ENCODE measurements at places on chromosomes 2 and 18.
A peak's percentile ranks its signal among the peaks of the same experiment; 100 is the strongest.

DNA sequence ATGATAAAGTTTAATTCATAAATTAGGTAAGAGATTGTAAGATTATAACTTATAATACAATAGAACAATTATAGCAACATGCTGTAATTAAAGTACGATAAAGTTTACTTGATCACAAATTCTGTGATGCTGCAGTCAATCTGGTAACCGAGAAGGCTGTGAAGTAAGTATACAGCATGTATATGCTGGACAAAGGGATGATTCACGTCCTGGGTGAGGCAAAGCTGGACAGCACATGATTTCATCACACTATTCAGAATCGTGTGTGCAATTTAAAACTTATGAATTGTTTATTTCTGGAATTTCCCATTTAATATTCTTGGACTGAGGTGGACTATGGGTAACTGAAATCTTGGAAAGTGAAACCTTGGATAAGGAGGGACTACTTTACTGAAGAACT is 522.2 kb upstream of the CNTNAP5 start:
- H3K4me1 ChIP-seq: no peaks in the 10 kb centered on the region
- no peaks in the 10 kb centered on the region for H3K27me3 ChIP-seq
- no peak overlapping the region for H3K4me3 ChIP-seq
- no peak overlapping the region for H3K27ac ChIP-seq
- no peak for DNase-seq

- H3K27me3 ChIP-seq: no peaks in the 10 kb centered on the region
- no peaks in the 10 kb centered on the region for H3K4me1 ChIP-seq
- no peaks in the 10 kb centered on the region for H3K36me3 ChIP-seq
- DNase-seq: no peak
- H3K27ac ChIP-seq: no peak overlapping the region
Observed at GRCh38 chr2:196739031-196739430, 60.5 kb downstream of the GTF3C3 start.

DNA sequence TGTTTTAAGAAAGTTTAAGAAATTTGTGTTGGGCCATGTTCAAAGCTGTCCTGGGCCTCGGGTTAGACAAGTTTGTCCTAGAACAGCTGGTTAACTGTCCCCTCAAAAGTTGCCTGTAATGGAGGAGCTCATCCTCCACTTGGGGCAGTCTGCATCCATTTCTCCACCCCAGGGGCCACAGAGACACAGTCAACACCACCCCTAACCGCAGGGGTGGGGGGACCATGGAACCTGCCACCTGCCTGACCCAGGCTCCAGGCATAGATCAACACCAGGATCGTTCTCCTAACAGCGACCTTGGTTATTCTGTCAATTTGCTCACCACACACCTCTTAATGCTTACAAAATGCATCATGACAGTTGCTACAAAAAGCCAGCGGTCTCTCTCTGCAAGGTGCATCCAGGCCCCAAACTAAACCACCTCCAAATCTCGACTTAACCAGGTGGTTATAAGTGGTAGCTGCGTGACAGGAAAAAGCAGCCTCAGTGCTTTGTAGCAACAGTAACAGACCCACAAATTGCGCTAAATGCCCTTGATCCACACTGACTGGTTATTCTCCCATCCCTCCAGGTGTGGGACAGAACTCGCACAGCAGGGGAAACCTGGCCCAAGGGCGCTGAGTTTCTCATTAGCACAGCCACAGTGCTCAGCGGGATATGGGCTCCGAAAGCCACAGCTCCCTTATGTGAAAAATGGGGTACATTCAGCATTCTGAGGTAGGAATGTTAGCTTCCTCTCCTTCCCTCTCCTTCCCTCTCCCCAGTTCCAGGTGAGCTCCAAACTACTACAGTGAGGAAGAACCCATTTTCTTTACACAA is 48.0 kb downstream of the HDLBP start:
- no peak for DNase-seq
- H3K36me3 ChIP-seq: peaks cover 60% of the 10 kb centered on the region

DNA sequence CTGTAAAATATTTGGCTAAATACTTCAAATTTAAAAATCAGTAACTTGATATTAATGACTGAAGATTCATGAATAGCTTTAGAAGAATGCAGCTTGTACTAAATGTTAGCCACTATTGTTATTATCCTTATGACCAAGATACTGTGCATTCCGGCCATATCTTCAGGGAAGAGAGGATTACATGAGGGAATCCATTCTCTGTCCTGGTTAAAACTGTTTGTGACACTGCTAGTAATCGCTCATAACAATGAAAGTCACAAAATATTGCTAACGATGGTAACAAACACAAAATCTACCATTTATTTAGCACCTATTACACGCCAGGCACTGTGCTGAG is 217.7 kb downstream of the PRKCE start:
- H3K4me1 ChIP-seq: peaks cover 19% of the 10 kb centered on the region
- peak; percentile 63 for DNase-seq
- no peak overlapping the region for H3K4me3 ChIP-seq
- H3K27ac ChIP-seq: peak overlapping the region; percentile 37
- no peaks in the 10 kb centered on the region for H3K27me3 ChIP-seq

DNA sequence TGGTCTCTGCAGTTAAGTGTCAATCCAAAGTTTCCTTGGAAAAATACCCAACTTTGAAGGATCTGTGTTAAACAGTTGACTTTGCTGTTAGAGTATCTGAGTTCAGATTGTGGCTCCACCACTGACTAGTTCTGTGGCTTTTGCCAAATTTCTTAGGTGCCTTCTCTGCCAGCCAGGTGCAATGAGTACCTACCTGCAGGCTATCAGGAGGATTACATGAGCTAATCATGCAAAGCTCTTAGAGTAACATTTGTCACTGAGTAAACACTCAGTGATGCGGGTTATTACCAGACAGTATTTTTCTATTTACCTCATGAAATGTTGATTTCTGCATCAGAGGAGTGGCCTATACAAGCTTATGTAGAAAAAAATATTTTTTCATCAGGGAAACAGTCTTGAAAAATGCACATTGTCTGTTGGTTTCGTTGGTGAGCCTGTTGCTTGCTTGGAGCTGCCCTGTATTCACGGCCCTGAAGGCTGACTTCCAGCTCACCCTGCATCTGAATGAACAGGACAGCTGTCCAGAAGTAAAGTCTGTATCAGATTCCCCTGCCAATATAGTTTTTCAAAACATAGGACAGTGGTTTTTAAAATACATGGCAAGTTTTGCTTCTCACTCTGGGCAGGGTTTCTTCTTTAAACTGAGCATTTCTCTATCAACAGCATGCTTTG is 235.1 kb downstream of the CDCA7 start:
- no peak overlapping the region for H3K27ac ChIP-seq
- no peaks in the 10 kb centered on the region for H3K27me3 ChIP-seq
- no peaks in the 10 kb centered on the region for H3K36me3 ChIP-seq
- no peak for DNase-seq

- DNase-seq: peak; percentile 26
- no peak overlapping the region for H3K4me3 ChIP-seq
- 0 out of 2 replicates have a peak, but pooled peaks cover 4% of the 10 kb centered on the region for H3K27me3 ChIP-seq
- no peak overlapping the region for H3K27ac ChIP-seq
- H3K36me3 ChIP-seq: no peaks in the 10 kb centered on the region
Observed at GRCh38 chr18:47184419-47185050, 8.4 kb upstream of the IER3IP1 start.

GRCh38 chr2:58951722-58952121 is 710.6 kb upstream of the FANCL start:
- no peaks in the 10 kb centered on the region for H3K36me3 ChIP-seq
- DNase-seq: no peak
- no peak overlapping the region for H3K27ac ChIP-seq
- H3K27me3 ChIP-seq: no peaks in the 10 kb centered on the region
- H3K4me1 ChIP-seq: no peaks in the 10 kb centered on the region

DNA sequence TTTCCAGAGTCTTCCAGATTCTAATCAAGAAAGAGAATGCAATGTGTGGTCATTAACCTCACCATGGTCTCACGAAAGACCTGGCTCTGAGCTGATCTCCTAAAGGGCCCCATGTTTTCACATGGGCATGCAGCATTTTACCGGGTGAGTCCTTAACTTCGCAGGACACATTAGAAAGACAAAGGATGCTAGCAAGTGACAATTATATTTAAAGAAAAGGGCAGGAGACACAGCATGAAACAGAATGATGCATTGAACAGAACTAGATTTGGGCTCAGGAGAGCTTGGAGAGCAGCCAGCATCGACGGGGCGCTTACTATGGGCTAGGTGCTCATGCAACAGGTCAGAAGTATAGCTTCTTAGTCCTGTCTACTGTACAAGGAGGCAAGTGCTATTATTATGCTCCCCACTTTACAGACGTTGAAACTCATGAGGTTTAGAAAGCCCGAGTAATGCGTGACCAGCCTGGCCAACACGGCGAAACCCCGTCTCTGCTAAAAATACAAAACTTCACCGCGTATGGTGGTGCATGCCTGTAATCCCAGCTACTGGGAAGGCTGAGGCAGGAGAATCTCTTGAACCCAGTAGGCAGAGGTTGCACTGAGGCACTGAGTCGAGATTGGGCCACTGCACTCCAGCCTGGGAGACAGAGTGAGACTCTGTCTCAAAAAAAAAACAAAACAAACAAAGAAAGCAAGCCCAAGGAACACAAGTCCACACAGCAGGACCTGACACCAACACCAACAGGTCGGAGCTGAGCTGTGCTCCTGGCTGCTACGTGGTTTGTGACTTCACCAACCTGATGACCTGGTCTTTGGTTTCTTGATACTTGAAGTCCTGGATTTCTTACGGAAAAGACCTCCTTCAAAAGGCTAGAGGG is 16.1 kb downstream of the MBP start:
- no peak overlapping the region for H3K27ac ChIP-seq
- no peaks in the 10 kb centered on the region for H3K36me3 ChIP-seq
- DNase-seq: no peak
- no peaks in the 10 kb centered on the region for H3K27me3 ChIP-seq

DNA sequence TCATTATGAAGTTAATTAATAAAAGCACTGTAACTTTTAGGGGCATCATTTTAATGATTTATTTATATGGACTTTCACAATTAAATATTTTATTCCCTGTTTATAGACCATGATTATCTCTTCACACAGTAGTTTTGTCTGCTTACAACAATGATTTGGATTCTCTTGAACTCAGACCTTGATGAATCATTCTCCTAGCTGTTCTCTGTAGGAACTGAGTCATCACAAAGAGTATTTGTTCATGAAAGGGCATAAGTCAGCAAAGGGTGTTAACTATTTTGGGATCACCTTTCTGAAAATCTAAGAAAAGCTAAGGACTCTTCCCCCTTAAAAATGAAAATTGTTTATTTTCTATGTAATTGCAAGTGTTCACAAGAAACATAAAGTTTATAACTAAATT is 461.1 kb upstream of the UBE2E3 start:
- no peak overlapping the region for H3K4me3 ChIP-seq
- H3K27me3 ChIP-seq: no peaks in the 10 kb centered on the region
- no peaks in the 10 kb centered on the region for H3K36me3 ChIP-seq
- peaks cover 48% of the 10 kb centered on the region for H3K4me1 ChIP-seq
- peak; percentile 79 for DNase-seq

DNA sequence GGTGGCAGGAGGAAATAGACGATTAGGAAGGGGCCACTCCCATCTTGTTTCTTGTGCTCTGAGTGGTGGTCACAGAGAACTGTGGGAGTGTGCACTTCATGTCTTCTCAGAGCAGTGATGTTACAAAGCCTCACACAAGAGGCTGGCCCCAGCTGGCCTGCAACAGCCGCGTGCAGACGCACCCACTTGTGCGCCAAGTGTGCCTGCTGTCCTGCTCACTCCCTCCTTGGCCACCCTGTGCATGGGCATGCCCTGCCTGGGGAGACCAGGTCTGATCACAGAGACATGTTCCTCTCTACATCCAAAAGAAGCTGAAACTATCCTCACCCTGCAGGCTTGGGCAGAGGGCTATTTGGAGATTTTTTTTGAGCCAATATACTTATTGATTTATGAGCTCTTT is 108.4 kb downstream of the MRO start:
- H3K4me3 ChIP-seq: no peak overlapping the region
- H3K36me3 ChIP-seq: no peaks in the 10 kb centered on the region
- H3K4me1 ChIP-seq: no peaks in the 10 kb centered on the region
- no peaks in the 10 kb centered on the region for H3K27me3 ChIP-seq

GRCh38 chr2:239401881-239402233 is 1.0 kb upstream of the HDAC4 start:
- DNase-seq: peak; percentile 71
- H3K36me3 ChIP-seq: no peaks in the 10 kb centered on the region
- H3K4me1 ChIP-seq: peaks cover 13% of the 10 kb centered on the region
- H3K4me3 ChIP-seq: peak overlapping the region; percentile 93
- H3K27me3 ChIP-seq: 0 out of 2 replicates have a peak, but pooled peaks cover 2% of the 10 kb centered on the region

GRCh38 chr2:27095745-27096651 is 9.4 kb downstream of the KHK start:
- H3K36me3 ChIP-seq: no peaks in the 10 kb centered on the region
- no peak overlapping the region for H3K27ac ChIP-seq
- peak; percentile 80 for DNase-seq
- peak overlapping the region; percentile 45 for H3K4me3 ChIP-seq
- H3K27me3 ChIP-seq: no peaks in the 10 kb centered on the region
- no peaks in the 10 kb centered on the region for H3K4me1 ChIP-seq

GRCh38 chr2:177264209-177264692 is 276 bp downstream of the NFE2L2 start:
- peak overlapping the region; percentile 94 for H3K4me3 ChIP-seq
- H3K36me3 ChIP-seq: no peaks in the 10 kb centered on the region
- peaks cover 38% of the 10 kb centered on the region for H3K4me1 ChIP-seq
- H3K27me3 ChIP-seq: no peaks in the 10 kb centered on the region
- peak overlapping the region; percentile 99 for H3K27ac ChIP-seq
- DNase-seq: peak; percentile 78

GRCh38 chr2:68734688-68735525 is at the start of gene ARHGAP25:
TSS of gene ARHGAP25 (plus strand) at chr2:68734811. CDS start at chr2:68735200, 389 bp downstream.
- no peak for DNase-seq
- peaks cover 14% of the 10 kb centered on the region for H3K27me3 ChIP-seq
- no peak within 1 kb of the TSS for H3K4me3 ChIP-seq
- H3K36me3 ChIP-seq: no peaks in the 10 kb centered on the region

DNA sequence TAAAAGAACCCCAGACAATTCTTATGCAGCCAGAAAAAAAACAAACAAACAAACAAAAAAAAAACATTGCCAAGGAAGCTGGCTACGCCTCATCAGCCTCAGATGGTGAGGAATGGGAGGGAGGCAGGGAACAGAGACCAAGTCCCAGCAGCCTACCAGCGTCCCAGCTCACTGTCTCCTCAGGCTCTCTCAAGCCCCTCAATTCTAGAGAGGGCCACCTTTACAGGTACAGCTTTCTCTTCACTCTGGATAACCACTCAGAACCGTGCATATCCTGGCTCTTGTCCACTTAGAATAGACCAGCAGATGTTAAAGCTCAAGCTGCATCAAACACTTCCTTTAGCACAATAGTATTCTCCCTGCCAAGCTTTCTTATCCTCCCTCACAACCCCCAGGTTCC is 263.1 kb upstream of the CHAC2 start:
- no peak overlapping the region for H3K27ac ChIP-seq
- no peaks in the 10 kb centered on the region for H3K27me3 ChIP-seq
- H3K4me1 ChIP-seq: no peaks in the 10 kb centered on the region
- H3K36me3 ChIP-seq: no peaks in the 10 kb centered on the region
- DNase-seq: no peak

- H3K27ac ChIP-seq: no peak overlapping the region
- H3K36me3 ChIP-seq: peaks cover 11% of the 10 kb centered on the region
- H3K4me1 ChIP-seq: no peaks in the 10 kb centered on the region
- DNase-seq: no peak
- H3K27me3 ChIP-seq: no peaks in the 10 kb centered on the region
Observed at GRCh38 chr18:27976806-27977408, 200.0 kb downstream of the CDH2 start.
